ENCODE measurements at places on chromosomes 4 and X. TPM values are rescaled to one million over a fixed set of nuclear protein-coding genes. Genes with fewer than 3 reads are reported as not detected.
A peak's percentile ranks its signal among the peaks of the same experiment; 100 is the strongest.

- no peak for DNase-seq
Measured at GRCh38 chrX:146054311-146054710, 236.7 kb downstream of the SLITRK2 start.

GRCh38 chr4:136680761-136681160, 851.5 kb downstream of the PCDH18 start:
- no peak for DNase-seq

- no peak for DNase-seq
Measured at GRCh38 chrX:136658151-136658550, 10.2 kb downstream of the CD40LG start.

- no peak for DNase-seq
Measured at GRCh38 chrX:39853417-39854030, 244.2 kb downstream of the BCOR start.

GRCh38 chr4:79015411-79015810, 76.2 kb upstream of the PAQR3 start:
- no peak for DNase-seq

DNA sequence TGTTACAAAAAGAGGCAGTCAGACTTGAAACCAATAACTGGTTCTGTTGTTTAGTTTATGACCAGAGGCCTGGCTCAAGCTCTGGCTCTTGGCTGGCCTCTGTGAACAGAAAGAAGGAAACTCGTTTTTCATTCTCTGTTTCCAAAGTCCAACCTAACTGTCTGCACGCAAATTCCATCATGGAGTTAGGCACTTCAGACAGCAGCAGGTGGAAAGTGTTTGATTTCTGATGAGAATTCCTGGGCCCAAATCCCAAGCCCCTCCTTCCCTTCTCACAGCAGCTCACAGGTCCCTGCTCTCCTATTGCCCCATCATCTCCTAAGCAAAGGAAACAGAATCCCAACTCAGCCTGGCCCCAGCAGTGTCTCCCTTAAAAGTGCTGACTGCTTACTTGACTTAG, 42.8 kb upstream of the FGF16 start:
- DNase-seq, result no peak

GRCh38 chr4:75769036-75769435, 44.7 kb downstream of the USO1 start:
- DNase-seq, result no peak

- no peak for DNase-seq
Measured at GRCh38 chr4:104641418-104641817, 146.7 kb upstream of the CXXC4 start.

GRCh38 chr4:7868892-7869471, 70.7 kb downstream of the AFAP1 start:
- no peak for DNase-seq

DNA sequence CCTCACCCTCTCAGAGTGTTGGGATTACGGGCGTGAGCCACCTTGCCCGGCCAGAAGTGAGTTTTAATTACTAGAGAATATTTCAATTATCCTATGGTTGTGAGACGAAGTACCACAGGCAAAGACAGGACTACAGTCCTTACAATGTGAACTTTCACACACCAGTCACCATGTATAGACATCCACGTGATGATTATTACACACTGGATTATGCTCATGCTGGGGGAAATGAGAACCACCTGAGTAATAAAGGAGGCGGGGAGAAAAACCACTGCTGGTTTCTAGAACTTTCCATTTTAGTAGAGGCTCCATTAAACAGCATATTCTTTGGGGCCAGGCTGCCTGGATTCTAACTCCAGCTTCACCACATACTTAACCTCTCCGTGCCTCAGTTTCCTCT, 42.5 kb upstream of the TLR2 start:
- DNase-seq, result no peak

DNA sequence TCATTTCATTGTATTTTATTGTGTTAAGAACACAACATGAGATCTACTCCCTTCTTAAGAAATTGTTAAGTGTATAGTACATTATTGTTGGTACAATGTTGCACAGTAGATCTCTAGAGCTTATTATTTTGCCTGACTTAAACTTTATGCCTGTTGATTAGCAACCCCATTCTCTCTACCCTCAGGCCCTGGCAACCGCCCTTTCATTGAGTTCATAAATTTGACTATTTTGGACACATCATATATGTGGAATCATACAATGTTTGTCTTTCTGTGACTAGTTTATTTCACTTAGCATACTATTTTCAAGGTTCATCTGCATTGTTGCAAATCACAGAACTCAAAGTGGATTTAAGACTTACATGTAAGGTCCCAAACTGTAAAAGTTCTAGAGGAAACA, 222.1 kb downstream of the IL15 start:
- no peak for DNase-seq

GRCh38 chr4:112111306-112111705, 33.9 kb upstream of the FAM241A start:
- no peak for DNase-seq

DNA sequence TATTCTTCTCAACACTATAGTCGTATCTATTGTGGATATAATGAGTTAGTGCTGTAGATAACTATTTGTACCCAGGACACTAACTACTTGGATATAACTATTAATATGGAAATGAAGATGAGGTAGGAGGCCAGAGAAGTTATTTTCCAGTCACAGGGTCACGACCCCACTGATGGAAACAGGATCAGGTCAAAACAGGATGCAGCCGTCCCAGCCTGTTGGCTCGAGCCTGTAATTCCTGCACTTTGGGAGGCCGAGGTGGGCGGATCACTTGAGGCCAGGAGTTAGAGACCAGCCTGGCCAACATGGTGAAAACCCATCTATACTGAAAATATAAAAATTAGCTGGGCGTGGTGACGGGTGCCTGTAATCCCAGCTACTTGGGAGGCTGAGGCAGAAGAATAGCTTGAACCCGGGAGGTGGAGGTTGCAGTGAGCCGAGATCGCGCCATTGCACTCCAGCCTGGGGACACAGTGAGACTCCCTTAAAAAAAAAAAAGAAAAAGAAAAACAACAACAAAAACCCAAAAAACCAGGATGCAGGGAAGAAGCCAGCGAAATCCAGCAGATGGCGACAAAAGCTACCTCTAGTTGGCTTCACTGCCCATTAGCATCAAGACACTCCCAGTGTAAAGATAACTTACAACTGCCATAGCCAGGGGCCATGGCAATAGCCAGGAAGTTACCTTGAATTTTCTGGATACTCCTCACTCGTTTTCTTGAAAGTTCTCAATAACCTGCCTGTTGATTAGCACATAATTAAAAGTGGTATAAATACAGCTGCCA, 37.9 kb upstream of the NKAP start:
- no peak for DNase-seq

DNA sequence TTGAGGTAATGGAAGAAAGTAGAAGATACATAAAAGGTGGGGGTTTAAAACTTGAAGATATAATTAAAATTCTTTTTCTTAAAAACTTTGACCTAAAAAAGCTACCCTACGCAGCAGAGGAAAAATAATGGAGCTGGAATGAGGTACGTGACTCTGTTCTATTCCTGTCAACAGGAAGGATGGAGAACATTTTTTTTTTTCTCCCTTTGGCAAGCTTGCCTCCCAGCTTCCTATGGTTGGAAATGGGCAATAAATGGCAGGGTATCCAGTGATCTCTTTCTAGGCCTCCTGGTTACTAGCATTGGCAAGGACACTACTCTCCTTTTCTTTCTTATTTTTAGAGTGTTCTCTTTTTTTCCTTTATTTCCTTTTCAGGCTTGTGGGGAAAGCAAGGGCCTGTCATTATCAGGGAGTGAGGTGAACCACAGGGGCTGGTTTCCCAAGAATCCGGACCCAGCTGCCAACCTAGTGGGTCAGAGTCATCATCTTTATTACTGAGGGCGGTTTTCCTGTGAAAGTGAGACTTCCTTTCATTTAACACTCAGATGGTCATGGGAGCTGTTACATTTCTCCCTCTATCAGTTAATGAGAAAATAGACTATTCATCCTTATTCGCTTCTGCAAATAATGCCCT, 224.6 kb downstream of the SPRY1 start:
- DNase-seq, result peak; percentile 47

- no peak for DNase-seq
Measured at GRCh38 chr4:102862016-102862415, 6.8 kb upstream of the CISD2 start.

Gene FAM9A
- not detected for total RNA-seq

Gene CRLF2
- total RNA-seq, result not detected

Gene GAGE12J
- total RNA-seq, result not detected

Gene STX18
- total RNA-seq, result 26.4 TPM

Gene ASB9
- 10.6 TPM for total RNA-seq

Gene SMR3B
- total RNA-seq, result not detected

Gene GRK4
- 6.0 TPM for total RNA-seq
